ENCODE measurements at places on chromosomes 6 and 20. TPM values are rescaled to one million over a fixed set of nuclear protein-coding genes. Genes with fewer than 3 reads are reported as not detected.

- no peak for DNase-seq
These were observed 123.8 kb upstream of the MTHFD1L start for GRCh38 chr6:150741633-150742200.

Gene GLP1R
- 1.9 TPM for total RNA-seq

DNA sequence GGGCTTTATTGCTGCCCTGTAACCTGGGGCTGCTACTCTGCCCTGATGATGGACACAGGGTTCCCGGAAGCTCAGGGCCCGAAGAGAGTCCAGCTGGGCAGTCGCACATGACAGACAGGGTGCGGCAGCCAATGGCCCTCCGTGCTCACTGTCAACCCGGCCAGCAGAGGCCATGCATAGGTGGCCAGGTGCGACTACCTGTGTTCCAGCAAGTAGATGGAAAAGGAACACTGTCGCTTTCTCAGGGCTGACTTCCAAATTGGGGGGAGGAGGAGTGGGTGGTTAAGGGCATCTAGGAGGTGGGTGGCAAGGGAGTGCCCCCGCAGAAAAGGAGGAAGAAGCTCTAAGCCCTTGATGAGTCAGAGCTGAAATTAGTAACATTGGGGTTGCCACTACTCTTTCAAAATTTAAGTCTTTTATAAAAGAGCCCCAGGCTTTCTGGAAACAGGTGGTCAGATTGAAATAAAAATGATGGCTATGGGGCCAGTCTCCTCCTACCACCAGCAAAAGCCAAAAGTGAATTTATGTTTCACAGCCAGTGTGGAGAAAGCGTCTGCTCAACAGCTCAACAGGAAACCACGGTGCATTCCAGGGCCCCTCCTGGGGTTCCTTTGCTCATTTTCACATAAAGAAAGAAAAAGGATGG is 2.3 kb upstream of the RAMACL start:
- no peak for DNase-seq

DNA sequence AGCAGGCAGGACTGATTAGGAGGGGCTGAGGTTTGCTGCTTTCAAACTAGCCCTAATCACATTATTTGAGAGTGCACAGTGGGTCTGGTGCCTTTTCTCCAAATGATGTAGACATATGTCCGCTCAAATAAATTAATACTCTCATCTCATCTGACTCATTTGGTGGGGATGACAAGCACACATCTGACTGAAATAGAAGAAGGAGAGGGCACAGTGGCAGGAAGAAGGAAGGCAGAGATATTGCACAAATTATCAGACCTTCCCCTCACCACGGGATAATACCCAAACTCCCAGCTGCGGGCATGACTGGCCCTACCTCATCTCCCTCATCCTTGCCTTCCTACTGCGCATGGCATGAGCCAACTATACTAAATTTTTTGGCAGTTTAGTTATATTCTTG is 33.9 kb upstream of the TNFRSF21 start:
- no peak for DNase-seq

- no peak for DNase-seq
These were observed 322.6 kb downstream of the PRKN start for GRCh38 chr6:162404951-162405350.

- no peak for DNase-seq
These were observed 75.4 kb downstream of the RPP40 start for GRCh38 chr6:4928426-4928825.

DNA sequence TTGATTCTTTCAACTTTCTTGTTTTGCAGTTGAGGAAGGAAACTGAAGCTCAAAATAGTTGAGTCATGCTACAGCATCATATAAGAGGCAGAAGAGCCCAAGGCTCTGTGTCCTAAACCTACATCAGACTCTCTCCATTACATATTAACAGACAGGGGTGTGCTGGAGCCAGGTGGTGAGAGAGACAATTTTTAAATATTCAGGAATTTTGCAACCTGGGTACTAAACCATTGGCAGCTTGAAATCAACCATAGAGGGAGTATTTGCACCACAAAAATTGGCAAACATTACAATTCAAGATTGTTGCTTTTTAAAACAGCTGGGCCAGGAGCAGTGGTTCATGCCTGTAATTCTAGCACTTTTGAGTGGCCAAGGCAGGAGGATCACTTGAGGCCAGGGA is 65.8 kb upstream of the SOX4 start:
- no peak for DNase-seq

GRCh38 chr6:17714879-17715851 is 8.4 kb upstream of the NUP153 start:
- DNase-seq, result no peak

DNA sequence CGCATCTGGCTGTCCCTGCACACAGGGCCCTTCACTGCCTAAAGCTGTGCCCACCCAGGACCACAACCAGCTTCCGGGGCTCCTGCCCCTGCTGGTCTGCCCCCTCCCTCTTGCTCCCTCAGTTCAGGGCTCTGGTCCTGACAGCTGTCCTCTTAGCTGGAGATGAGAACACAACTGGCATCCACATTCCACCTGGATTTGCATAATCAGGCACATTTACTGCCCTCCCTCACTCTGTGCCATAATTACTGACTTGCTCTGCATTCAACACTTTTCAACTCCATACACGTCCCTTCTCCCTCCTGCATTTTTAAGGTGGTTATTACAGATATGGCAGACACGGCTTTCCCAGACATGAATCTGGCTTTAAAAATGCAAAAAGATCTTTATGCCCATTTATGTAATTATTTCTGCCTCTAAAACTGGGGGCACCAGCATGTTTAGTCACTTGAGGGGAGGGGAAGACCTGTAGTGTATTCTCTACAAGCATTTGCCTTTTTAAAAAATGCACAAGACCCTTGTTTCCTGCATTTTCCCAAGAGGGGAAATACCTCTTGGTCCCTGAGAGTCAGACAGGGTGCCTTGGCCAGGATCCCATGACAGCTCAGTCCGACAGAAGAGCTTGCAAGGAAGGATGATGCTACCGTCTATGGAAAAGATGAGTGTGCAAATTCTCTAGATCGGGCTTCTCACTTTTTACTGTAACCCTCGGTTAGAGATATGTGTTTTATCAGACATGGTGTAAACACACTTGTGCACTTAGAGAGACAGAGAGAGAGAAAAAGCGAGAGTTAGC is 401.8 kb downstream of the PREX1 start:
- DNase-seq, result no peak

Gene RAET1L
- total RNA-seq, result not detected

DNA sequence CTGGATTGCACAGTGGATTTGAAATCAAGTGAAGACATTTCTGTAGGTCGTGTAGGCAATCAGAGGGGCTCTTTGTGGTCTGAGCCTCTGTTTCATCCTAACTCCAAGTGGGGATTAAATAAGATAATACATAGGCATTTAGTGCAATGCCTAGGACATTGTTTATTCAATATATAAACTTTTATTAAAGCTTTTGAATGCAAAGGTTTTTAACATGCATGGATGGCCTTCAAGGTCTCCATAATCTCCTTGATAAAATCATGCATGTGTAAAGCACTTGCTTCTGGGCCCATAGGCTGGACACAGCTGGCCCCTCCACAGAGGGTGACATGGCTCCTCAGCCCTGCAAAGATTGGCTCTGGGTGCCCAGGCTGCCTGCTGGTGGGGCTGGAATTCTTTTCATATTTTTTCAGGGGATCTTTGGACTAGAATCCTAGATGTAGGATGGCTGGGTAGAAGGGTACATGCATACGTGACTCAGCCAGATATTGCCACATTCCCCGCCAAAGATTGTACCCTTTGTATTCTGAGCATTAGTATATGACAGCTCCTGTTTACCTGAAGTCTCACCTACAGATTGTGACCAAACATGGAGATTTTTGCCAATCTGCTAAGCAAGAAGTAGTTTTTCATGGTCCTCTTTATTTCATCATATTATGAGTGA is 19.0 kb upstream of the AVP start:
- DNase-seq, result no peak

- DNase-seq, result no peak
These were observed 136.3 kb downstream of the SULF2 start for GRCh38 chr20:47648943-47649342.

Gene DZANK1
- total RNA-seq, result 0.83 TPM

DNA sequence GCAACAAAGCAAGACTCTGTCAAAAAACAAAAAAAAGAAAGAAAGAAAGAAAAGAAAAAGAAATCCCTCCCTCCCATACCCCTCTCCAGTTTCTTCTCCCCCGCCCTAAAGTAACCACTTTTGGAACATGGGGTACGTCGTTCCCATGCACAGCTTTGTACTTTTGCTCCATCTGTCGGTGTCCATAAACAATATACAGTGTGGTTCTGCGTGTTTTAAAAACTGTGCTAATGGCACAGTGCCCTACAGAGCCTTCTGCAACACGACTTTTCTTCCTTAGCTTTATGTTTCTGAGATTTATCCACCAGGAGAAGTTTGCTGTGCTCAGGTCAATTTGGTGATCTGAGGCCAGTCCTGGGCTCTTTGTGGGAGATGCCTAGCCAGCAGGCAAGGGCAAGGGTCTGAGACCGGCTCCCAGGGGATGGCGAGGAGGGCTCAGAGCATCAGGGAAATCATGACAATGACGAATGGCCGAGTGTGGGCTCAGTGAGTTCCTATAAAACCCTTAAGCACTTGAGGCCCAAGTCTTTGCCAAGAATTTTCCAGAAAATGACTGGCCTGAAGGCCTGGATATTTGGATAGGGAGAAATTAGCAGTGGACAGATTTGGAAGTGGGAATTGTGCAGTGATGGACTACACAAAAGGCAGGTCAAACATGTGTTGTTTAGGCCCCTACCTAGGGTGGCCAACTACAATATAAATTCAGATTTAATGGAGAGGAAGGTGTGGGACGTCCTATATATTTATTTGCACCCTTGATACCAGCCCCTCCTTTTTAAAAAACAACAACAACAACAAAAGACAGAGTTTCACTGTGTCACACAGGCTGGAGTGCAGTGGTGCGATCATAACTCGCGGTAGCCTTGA is 1.9 kb upstream of the BCAS4 start:
- no peak for DNase-seq

Gene FNDC1
- total RNA-seq, result 0.16 TPM

Gene CTAGE9
- not detected for total RNA-seq

Gene OR2H1
- total RNA-seq, result not detected

GRCh38 chr6:134175532-134176263 is 123.3 kb upstream of the SLC2A12 start:
- DNase-seq, result peak; percentile 91
